EL (cell line): ENCODE measurements at places on chromosomes 3 and 15.

DNA sequence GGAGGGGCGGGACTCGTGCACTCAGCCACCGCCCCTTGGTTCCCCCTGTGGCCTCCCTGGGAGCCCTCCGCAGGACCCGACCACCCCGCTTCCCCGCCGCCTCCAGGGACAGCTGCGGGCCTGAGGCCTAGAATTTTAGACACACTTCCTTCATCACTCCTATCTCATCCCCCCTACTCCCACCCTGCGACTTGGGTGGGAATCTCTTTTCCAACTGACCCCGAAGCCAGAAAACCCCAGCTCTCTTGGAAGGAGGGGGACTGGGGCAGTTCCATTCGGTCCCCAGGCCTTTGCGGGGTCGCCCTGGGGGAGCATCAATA, 289 bp upstream of the TFDP2 start:
- no peak for DNase-seq

DNA sequence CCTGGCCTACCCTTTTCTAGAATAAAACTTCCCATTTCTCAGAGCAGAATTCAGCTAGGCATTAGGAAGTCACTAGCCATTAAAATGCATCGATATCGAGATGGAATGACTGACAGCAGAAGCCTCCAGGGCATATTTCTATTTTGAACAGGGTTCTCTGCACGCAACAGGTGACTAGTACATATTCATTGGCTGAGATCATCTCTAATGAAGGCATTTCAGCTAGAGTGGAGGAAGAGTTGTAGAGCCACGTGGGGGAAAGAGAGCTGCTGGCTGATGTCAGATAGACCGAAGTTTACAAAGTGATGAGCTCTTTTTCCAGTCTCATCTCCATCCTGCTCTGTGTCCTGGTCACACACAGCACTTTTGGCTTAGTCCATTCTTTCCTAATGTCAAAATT, 7.5 kb downstream of the TMEM40 start:
- DNase-seq: peak; percentile 82

- DNase-seq: no peak
Measured at GRCh38 chr3:195319060-195319459, 48.1 kb upstream of the XXYLT1 start.

GRCh38 chr3:14744556-14744955, 69.6 kb downstream of the C3orf20 start:
- DNase-seq: no peak

DNA sequence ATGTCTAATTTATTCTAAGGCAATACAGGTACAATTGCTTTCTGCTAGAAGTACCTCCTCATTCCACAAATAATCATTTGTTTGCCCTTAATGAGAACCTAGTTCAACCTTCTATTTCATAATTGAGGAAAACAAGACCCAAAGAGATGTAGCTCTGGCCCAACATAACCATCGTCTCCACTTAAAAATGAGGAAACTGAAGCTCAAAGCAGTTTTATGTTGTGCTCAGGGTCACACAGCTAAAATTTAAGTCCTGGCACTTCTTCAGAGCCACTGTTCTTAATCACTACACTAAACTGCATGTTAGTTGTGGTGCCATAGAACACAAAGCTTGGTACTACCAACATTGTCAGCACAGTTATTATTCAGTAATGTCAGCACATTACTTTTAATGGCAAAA, 108.0 kb downstream of the SERPINI1 start:
- DNase-seq: no peak

DNA sequence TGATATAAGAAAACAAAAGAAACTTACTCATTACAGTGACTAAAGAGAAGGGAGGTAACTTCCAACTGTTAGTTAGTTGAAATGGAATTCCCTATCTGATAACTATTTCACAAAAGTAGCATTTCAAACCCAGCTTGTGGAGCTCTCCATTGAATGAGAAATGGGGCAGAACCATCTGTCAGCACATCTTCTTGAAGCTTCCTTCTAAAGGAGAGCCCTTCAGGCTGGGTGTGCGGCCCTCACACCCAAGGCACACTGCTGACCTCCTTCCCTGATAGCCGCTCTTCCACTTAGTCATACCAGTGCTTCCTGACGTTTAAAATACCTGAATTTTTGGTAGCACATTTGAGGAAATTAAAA, 28.1 kb upstream of the VEPH1 start:
- peak; percentile 62 for DNase-seq

DNA sequence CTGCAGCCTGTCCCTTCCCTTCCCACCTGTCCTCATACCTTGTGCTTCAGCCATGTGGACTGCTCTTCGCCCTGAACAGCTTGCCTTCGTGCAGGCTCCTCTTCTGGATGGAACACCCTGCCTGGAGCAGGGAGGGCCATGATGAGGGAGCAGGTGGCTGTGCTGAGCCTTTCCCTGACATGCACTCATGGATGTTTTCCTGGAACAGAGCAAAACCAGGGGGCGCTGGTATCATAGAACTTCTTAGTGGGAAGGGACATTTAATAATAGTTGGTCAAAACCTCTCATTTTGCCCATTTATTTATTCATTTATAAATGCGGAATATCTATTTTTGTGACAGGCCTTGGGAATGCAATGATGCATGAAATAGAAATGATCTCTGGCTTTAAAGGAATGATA, 149.3 kb downstream of the CACNA1D start:
- no peak for DNase-seq

DNA sequence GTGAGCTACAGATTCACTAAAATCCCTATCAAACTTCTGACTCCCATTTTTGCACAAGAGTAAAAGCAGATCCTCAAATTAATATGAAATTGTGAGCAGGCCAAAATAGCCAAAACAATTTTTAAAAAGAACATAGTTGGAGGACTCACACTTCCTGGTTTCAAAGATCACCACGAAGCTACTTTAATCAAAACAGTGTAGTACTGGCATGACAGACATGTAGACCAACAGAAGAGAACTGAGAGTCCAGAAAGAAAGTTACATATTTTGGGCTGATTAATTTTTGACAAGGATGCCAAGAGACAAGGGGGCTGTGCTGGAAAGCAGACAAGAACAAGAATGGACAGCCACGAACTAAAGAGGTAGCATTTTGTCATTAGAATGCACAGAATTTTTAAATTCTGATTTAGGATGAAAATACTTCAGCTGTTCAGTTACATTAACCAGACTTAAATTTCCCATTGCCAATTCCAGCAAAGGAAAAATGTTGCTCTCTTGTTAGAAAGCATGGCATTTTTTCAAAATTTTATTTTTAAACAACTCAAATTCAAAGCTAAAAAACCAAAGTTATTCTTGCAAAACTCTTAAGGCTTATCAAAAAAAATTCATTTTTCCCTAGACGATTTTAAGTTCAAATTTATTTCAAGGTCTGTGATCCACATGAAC, 14.0 kb downstream of the RYK start:
- no peak for DNase-seq

GRCh38 chr3:16480861-16481545, 32.5 kb downstream of the RFTN1 start:
- DNase-seq: peak; percentile 56

DNA sequence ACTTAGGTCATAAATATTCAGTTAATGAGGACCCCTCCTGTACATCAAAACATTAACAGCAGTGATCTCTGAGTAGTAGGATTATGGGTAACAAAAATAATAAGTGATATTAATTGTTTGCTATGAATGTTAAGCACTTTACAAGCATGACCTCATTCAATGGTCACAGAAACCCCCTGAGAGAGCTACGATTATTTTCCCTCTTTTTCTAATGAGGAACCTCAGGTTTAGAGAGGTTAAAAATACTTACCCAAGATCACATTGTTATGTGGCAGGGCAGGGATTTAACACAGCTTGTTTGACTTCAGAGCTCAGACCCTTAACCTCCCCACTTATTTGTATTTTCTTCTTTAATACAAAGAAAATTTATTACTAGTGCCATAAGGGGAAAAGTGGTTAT, 228.2 kb downstream of the TBL1XR1 start:
- DNase-seq: no peak

DNA sequence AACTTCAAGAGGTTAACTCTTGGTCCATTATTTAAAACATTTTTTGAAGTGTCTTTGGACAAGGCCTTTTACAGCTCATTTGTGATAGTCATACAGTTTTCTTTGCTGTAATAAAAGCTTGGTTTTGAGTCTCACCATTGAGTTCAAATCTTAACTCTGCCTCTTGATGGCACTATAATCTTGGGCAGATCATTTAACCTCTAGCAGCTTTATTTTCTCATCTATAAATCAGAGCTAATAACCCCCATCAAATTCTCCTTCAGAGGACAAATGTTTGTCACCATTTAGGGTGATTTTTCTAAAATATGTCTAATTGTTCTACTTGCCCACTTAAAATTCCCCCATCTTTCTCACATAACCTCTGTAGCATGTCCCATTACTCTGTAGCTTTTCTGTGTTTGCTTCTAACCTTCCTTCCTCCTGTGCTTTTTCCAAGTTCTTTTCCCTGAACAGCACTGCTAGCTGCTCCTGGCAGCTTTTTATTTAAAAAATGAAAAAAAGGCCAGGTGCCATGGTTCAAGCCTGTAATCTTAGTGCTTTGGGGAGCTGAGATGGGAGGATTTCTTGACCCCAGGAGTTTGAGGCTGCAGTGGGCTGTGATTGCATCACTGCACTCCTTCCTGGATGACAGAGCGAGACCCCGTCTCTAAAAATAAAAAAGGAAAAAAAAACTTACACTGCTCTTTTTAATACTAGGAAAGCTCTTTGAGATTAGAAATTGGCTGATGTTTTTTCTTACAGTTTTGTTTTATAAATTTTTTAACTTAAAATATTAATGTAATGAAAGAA, 28.5 kb downstream of the UBE2E1 start:
- DNase-seq: no peak

GRCh38 chr15:88704791-88705768, 66.3 kb downstream of the ISG20 start:
- peak; percentile 58 for DNase-seq

- DNase-seq: no peak
Measured at GRCh38 chr3:153397794-153398193, 235.8 kb downstream of the RAP2B start.

GRCh38 chr15:46456456-46456855, 821.6 kb downstream of the SQOR start:
- no peak for DNase-seq

- DNase-seq: no peak
Measured at GRCh38 chr15:43208052-43209002, 12.5 kb downstream of the EPB42 start.

DNA sequence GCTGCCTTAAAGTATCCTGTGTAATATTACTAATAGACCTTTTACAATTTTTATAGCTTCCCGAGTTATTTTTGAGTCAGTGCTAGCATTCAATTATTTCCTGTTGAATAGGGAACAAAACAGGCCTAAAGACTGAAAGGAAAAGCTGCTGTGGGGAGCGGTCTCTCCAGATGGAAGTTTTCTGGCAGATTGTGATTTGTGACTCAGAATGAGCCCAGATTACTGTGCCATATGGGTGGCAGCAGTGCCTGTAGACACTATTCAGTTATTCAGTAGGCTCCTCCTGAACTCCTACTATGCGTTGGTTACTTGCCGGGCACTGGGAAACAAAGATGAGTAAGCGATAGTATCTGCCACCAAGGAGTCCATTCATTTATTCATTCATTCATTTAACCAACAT, 211.8 kb downstream of the CHST2 start:
- peak; percentile 5 for DNase-seq

- no peak for DNase-seq
Measured at GRCh38 chr3:129563850-129564535, 21.0 kb downstream of the H1-8 start.

- DNase-seq: no peak
Measured at GRCh38 chr3:100299016-100299415, 35.5 kb upstream of the NIT2 start.

GRCh38 chr15:76343313-76343996, 6.9 kb downstream of the ISL2 start:
- DNase-seq: no peak

DNA sequence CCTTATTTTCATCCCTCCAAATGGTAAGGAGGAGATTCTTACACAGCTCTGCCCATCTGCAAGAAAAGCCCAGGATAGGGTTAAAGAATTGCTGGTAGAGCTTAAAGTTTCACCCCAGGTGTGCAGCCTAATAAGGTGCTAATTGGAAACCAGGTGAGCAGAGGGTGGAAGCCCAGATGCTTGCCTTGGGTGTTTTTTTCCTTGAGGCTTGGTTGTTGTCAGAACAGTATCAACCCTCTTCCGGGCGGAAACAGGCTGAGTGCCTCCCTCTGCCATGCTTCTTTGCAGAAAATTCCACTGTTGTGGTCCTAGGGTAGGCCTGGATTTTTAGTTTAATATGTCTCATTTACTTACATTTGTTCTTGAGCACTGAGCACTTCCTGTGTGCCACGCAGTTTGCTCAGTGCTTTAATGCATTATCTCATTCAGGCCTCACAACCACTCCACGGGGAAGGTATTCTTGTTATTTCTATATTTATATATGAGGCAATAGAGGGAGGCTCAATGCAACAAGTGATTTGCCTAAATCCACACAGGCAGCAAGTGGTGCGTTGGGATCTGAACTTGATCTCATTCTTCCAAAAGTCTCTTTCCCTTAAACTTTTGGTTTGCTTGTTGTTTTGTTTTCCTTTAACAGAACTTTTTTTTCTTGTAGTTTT, 115.0 kb upstream of the LRIG1 start:
- no peak for DNase-seq

DNA sequence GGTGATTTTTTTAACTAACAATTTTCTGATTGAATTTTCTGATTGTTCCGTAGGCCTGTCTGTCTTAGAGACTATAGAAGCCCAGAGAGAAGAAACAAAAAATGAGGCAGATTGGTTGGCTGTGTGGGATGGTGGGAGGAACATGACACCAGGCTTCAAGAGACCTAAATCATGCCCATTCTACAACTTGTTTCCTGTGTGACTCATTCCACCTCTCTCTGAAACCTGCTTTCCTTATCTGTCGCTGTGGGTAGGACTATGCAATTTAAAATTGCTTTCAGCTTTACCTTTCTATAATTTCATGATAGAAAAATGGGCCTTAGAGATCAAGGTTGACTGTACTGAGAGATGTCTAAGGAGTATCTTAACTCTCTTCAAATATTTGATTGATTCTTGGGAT, 44.5 kb downstream of the OXNAD1 start:
- peak; percentile 50 for DNase-seq

GRCh38 chr3:16888356-16888755, 3.6 kb downstream of the PLCL2 start:
- no peak for DNase-seq

GRCh38 chr3:194246709-194247349, 104.3 kb downstream of the CPN2 start:
- DNase-seq: no peak
